ENCODE measurements at places on chromosomes 3 and 15.
A peak's percentile ranks its signal among the peaks of the same experiment; 100 is the strongest.

GRCh38 chr3:98645039-98645438 is 51.6 kb upstream of the CPOX start:
- DNase-seq, result no peak

GRCh38 chr3:101020351-101021015 is 27.3 kb upstream of the ABI3BP start:
- no peak for DNase-seq

DNA sequence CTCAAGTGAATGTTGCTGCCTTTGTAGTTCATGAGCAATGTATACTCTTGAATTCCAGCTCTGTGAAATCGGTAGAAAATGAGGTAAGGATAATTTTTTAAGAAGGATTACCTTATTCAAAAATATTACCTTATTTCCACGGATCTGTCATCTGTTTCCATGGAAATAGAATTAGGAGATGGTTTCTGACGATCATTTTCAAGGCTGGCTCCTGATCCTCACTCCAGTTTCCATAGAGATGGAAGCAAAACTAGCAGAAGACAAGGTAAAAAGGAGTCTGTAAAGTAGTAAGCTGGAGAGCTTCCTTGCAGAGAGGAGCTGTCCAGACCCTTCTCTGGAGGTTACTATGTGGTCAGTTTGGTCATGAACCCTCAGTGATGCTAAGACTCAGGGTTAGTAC is 55.5 kb downstream of the CACNA2D3 start:
- DNase-seq, result no peak

- DNase-seq, result no peak
Observed at GRCh38 chr15:67719330-67719959, 105.9 kb upstream of the SKOR1 start.

GRCh38 chr15:91947683-91948608 is 94.4 kb downstream of the SLCO3A1 start:
- no peak for DNase-seq

DNA sequence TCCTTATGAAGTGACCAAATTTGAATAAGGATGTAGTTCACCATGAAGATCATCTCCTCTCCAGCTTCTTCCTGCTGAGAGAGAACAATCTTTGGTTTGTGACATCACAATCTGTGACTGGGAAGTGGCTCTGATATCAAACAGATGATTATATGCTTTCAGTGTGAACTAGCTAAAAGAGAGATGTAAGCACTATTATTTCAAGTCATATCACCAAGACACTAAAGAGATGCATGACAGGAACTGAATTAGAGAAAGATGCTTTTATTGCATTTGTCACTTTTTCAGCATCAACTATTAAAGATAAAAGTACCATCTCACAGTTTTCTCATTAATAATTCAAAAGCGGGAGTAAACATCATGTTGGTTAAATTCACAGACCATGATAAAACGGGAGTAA is 3.5 kb downstream of the CHRM5 start:
- DNase-seq, result no peak

DNA sequence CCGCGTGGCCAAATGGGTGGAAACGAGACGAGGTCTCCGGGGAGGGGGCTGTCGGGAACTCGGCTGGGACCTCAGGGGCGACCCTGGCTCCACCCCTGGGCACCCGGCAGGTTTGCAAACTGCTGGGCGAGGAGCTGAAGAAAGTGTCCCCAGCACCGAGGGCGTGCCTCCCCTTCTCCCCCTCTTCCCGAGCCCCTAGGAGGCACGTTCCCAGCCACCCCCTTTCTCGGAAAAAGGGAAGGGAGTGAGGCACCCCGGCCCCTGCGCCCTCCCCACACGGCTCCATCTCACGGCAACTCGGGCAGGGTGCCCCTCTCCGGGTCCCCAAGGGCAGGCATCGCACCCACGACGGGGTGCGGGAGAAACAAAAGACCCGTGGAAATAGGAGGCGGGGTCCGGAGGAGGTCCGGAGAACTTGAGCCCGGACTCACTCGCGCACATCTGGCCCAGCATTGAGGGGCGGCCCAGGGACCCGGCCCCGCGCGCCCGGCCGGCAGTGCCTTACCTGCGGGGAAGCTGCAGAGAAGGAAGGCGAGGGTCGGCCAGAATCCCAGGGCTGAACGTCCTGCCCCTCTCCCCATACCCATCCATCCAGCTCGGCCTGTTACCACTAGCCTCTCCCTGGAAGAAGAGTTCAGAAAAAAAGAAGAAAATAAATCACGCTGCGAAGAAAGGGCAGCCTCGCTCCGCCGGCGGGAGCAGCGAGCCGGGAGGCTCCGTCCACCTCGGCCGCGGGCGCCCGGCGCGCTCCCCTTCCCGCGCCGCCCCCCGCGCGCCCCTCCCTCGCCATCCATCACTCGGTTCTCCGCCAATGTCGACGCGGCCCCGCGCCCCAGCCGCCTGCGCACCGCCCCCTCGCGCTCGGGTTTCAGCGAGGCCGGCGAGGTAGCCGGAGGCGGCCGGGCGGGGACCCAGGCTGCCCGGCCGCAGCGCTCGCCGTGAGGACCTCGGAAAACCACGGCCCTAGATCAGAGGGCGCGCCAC is 16.3 kb downstream of the RGMA start:
- DNase-seq, result peak; percentile 61

All from NCI-H524 (cell line).